Activated gamma-delta T cell (primary cell): ENCODE measurements at places on chromosomes 1 and 21.

GRCh38 chr1:168053681-168054080, 83.0 kb downstream of the GPR161 start:
- DNase-seq: no peak

- DNase-seq: no peak
These were observed 42.3 kb downstream of the AZIN2 start for GRCh38 chr1:33123266-33123665.

DNA sequence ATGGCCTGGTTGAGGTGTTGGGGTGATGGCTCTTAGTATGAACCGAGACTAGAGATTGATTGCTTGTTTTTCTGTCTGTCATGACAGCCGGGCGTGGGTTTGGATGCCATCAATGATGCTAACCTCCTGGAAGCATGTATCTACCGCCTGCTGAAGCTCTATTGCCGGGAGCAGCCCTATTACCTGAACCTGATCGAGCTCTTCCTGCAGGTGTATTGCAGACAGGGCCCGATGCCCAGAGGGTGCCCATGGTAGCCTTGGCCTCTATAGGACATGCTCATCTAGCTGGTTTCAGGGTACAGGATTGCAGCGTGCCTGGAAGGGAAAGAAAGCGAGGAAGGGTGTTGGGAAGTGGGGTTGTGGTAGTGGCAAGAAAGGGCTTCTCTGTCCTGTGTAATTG, 2.6 kb upstream of the RUSC1 start:
- no peak for DNase-seq

- DNase-seq: no peak
These were observed 134.4 kb downstream of the OMA1 start for GRCh38 chr1:58412071-58412580.

DNA sequence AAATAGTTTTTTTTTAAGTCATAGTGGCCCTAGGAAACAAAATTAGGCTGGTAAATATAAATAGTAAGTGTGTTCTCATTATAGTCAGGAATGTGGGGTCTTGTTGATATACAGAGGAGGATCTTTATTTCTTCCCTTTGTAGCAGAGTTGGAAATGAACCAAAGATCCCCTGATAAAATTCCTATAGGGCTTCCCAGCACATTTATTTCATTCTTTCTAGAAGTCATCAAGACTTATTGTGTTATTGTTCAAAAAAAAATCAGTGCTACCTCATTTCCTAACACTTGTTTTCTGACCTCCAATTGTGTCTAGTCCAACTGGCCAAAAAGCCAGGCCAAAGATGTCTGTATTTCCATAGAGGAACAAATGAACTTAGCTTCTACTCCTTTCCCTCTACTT, 7.6 kb upstream of the PLEKHO1 start:
- DNase-seq: no peak

DNA sequence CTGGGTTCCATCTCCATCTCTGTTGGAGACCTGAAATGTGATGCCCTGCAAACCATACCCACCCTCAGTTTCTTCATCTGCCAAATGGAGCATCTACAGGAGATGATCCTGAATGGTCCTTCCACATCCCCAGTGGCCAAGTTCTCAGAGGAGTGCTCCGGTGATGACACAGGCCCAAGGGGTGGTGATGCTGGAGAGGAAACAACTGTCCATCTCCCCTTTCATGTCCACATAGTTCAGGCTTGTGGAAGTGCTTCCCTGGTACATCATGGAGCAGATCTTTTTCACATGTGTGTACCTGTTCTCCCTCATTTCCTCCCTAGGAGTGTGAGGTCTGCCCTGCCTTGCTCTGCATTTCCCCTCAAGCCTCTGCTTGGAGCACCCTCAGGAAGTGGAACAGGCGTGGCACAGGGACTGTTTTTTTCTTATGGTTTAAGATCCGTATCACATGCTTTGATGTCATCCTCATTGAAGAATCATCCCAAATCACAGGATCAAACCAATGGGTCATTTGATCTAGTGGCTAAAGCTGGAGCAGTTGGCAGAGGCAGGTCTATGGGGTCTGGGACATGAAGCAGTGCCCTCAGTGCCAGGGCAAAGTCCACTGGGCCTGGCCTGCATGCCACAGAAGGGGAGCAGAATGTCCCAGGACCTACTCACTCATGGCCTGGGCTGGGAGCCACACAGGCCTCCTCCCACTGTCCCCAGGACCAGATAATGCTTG, 8.2 kb upstream of the TRIM63 start:
- no peak for DNase-seq

- no peak for DNase-seq
These were observed 48.0 kb upstream of the ACOT11 start for GRCh38 chr1:54500107-54500431.

DNA sequence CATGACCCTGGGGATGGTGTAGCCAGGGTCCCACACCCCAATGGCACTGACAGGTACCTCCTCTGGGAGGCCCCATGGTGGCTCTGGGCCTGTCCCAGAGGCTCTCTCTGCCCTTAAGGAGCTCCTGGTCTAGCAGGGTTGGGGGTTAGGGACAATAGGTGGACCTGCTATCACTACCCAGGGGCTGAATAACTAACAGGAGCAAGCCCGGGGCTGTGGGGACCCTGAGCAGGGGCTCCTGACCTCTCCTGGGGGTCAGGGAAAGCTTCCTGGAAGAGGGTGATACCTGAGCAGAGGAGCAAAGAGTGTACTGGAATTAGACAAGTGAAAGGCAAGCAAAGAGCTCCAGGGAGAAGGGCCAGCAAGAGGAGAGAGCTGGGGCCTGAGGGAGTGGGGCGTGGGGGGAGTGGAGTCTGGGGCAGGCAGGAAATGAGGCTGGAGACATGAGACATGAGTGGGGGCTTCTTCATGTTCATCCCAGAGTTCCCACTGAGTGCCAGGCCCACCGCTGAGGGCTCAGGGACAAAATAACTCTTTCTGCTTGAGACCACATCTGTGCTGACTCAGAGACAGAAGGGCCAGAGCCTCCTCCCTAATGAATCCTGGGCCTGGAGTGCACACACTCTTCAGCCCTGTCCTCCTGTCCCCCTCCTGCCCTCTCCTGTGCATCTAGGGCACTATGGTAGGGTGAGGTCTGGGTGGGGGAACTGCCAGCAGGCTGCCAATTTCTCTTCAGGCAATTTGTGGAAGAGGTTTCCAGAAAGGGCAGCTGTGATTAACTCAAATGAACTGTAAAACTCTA, 517.6 kb downstream of the PTPRU start:
- no peak for DNase-seq

GRCh38 chr1:181514298-181515290, 31.3 kb downstream of the CACNA1E start:
- DNase-seq: no peak

DNA sequence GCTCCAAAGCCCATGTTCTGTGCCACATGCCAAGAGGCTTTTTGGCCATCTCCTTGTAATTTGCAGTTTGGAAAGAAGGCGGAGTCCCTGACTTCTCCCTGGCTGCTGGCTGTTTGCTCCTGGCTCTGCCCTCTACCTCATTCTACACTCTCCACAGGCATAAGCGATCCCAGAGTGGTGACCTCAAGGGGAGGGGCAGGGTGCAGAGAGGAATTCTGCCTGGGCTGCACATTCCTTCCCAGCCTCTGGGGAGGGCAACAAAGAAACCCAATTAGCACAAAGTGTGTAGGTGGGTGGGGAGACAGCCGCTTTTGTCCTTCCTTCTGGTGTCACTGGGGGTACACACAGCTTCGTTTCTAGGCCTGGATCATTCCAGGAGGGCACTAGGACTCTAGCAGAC, 95.3 kb downstream of the HIVEP3 start:
- no peak for DNase-seq
